NCI-H1694 (cell line): ENCODE measurements at places on chromosomes 7 and 10.

DNA sequence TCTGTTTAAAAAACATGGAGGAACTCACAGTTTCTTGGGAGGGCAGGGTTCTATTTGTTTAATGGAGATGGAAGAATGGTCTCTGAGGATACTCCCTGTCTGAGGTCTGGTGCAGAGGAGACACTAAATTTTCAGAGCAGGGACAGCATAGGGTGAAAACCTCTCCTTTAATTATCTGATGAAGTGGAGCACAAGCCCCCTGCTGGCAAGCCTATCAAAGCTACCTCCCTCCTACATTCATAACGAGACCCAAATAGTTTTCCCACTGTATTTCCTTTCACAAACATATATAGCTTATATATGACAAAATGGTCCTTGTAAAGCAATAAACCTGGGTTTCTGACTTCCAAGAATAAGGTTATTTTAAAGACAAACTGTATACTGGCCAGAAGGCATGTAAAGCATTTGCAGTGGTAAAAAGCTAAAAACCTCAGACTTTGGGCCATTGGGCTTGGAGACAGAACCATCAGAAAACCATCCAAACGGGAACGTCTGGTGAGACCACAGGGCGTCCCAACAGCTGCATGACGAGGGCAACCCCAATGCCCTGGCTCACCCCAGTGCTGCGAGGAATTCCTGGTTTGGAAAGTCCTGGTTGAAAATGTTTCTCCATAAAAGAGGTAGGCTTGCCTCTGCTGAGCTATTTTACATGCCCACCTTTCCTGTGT is 201.3 kb downstream of the FANK1 start:
- DNase-seq = no peak

DNA sequence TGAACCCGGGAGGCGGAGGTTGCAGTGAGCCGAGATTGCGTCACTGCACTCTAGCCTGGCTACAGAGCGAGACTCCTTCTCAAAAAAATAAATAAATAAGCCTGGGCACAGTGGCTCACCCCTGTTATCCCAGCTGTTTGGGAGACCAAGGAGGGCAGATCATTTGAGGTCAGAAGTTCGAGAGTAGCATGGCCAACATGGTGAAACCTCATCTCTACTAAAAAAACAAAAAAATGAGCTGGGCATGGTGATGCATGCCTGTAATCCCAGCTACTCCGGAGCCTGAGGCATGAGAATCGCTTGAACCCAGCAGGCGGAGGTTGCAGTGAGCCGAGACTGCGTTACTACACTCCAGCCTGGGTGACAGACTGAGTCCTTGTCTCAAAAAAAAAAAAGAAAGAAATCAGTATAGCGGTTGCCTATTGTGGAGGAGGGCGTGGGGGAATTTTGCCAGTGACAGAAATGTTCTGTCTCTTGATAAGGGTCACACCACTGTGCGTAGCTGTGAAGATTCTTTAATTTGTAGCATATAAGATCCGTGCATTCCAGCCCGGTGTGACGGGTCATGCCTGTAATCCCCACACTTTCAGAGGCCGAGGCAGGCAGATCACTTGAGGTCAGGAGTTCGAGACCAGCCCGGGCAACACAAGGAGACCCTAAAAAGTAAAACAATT is 17.9 kb upstream of the EIF3B start:
- DNase-seq = no peak

DNA sequence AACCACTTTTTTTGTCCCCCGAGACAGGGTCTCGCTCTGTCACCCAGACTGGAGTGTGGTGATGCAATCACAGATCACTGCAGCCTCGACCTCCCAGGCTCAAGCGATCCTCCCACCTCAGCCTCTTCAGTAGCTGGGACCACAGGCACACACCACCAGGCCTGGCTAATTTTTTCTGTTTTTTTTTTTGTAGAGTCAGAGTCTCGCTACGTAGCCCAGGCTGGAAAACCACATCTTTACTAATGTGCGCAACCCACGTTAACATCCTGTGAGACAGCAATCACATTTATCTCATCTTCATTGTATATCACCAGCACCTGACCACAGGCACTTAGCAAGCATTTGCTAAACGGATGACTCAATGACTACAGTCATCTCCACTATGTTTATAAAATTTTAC is 77.8 kb upstream of the ATP6V0A4 start:
- no peak for DNase-seq

GRCh38 chr7:116327135-116327534 is 116.8 kb downstream of the TES start:
- DNase-seq = no peak

DNA sequence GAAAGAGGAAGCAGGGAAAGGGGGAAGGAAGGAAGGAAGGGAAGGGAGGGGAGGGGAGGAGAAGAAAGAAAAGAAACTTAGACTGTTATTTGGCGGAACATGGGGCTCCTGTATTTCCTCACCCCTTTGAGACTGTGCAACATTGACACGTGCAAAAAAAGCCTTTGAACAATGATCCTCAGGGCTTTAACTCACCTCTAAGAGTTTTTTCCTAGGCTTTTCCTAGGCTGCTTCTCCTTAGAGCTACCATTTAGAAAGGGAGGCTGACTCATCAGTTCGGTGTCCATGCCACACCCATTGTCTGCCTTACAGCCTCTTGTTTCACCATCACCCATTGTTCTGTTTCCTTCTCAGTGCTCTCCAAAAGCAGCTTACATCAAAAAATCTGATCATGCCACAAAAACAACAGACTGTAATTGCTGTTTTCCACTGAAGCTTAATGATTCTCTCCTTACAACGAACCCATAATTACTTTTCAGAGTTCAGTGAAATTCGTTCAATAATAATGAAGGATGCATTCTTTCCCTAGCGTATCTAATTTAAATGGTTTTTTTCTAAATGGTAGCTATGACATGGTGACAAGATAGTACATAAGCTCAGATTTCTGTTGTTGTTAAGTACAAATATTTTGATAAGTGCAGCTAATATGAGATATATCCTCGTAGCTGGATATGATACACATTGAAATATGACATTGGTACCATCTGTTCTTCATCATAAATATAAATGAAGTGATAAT is 90.8 kb downstream of the PRLHR start:
- DNase-seq = no peak

DNA sequence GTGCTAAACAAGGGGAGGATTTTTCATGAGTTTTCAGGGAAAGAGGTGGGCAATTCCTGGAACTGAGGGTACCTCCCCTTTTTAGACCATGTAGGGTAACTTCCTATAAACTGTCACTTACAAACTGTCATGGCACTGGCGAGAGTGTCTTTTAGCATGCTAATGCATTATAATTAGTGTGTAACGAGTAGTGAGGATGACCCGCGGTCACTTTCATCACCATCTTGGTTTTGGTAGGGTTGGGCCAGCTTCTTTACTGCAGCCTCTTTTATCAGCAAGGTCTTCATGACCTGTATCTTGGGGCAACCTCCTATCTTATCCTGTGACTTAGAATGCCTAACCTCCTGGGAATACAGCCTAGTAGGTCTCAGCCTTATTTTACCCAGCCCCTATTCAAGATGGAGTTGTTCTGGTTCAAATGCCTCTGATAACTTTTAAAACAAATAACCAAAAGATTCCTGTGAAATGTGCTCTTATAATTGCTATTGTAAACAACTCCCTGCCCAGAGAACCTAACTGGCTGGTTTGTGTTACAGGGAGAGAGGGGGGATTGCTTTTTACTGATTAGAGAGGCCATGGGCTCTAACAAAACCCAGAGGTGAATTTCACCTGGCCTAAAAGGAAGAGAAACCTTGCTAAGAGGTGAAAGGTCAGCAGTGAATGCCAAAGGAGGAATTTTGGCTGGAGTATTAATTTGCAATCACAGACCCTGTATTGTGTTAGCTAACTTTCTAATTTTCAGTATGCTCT is 64.3 kb downstream of the EEPD1 start:
- DNase-seq = no peak

- no peak for DNase-seq
These were observed 141.7 kb upstream of the ITGB1 start for GRCh38 chr10:33099748-33100147.

GRCh38 chr7:129385116-129385515 is 49.1 kb upstream of the STRIP2 start:
- DNase-seq = no peak

DNA sequence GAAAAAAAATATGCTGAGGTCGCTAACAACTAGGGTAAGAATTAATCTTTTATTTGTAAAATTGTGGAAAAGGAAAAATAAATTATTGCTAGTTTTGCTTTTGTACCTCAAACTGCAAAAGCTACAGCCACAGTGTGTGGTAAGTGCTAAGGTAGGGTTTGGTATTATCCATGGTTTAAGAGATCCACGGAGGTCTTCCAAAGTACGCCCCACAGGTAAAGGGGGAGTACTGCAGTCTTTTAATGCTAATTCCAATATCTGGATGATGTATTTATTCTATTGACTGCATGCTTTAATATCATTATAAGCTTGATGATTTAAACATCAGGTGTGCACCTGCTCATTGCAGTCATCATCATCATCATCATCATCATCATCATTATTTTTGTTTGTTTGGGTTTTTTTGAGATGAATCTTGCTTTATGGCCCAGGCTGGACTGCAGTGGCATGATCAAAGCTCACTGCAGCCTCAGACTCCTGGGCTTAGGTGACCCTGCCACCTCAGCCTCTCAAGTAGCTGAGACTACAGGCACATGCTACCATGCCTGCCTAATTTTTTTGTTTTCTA is 38.4 kb upstream of the BMS1 start:
- no peak for DNase-seq

DNA sequence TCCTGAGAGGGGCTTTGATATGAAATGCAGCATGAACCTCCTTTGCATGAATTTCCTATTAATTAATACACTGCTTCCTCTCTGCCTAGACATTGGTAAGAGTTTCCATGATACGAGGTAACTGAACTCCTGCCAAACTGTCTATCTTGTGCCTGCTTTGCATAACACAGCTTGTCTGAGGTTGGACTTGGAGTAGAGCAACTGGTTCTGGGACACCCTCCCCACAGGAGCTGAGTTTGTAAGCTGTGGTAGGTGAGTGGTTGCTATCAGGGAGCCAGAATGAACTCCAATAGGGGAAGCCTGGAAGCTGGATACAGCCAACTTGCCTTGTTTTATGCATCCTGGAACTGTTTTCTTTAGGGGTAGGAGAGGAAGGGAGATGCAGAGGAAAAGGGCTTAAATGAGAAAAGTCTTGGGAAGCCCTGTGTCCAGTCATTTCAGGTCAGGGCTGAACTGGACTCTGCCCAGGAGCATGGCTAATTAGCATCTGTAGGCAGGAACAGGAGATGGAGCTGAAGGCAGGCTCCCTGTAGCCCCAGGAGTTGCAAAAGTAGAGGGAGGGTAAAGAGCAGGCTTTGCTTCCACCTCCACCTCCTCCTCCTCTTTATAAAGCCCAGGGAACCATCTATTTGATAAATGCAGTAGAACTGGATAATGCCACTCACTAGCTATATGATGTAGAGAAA is 73.2 kb upstream of the GPR158 start:
- DNase-seq = no peak

DNA sequence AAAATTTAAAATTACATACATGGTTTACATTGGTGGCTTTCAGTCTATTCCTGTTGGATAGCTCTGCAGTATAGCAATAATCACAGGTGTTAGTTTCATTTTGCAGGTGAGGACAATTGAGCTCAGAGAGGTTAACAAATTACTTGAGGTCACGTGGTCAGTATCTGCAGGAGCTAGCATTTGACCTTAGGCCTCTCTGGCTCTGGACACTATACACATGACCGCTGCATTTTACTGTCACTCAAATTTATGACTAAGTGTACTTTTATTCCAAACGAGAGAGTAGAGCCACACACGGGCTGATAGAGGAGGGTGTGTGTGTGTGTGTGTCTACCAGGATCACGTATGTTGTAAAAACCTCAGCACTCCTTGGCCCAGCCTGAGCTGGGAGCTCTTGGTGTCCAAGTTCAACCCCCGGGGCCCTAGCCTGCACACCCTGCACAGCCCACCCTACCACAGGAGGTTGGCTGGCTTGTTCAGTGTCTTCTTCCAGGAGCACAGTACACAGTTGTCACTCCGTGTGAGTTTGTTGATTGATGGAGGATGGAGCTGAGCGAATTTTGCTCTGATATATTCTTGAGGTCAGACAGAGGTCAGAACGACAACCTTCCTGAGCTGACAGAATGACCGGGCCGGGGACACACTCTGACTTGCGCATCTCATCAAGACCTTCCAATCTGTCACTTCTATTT is 272.7 kb downstream of the GFRA1 start:
- no peak for DNase-seq

- DNase-seq = no peak
These were observed 6.2 kb downstream of the ADIRF start for GRCh38 chr10:86974484-86974883.

DNA sequence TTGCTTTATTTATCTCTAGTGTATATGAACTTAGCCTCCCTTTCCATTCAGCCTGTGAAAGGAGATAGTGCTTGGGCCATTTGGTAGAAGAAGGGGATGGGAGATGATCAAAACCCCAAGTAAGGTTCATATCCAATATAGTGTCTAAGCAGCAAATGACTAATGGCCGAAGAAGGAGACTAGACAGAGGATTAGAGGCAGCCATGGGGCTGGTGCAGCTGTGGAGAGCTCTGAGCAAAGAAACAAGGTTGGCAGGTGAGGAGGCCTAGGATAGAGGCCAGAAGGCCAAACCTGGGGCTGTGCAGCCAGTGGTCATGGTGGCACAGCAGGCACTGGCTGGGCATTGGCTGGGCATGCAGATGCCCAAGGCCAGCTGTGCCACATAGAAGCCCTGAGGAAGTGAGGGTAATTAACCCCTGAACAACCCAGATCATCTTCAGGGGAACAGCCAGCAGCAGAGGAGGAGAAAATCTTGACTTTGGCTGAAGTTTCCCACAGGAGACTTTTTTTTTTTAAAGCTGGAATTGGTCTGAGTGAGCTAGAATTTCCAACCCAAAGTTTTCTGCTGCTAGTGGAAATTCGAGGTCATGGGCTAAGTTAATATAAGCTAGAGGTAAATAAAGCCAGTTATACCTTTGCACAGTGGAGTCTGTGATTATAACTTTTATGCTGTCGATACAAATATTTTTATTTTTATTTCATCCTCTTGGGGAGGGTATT is 10.3 kb upstream of the CPA1 start:
- DNase-seq = no peak

- DNase-seq = no peak
These were observed 180.6 kb downstream of the PHTF2 start for GRCh38 chr7:77979219-77979618.

- DNase-seq = no peak
These were observed 104.7 kb downstream of the ST8SIA6 start for GRCh38 chr10:17349717-17350116.

DNA sequence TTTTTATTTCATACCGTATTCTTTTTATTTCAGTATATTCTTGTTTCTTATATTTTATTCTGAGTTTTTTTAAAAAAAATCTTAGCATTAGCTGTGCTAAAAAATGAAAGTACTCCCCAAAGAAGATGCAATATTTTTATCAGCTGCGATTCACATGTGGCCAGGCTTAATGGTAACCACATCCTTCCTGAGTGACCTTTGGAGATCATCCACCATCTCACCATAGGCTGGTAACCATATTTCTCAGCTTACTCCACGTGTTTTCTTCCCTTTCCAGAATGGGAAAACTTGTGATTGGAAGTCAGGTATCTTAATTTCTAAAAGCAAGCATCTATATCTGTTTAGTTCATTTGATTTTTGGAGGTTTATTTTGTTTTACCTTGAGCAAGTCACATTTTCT is 18.8 kb upstream of the LIPM start:
- no peak for DNase-seq

GRCh38 chr10:84727398-84727797 is 399.0 kb downstream of the CCSER2 start:
- no peak for DNase-seq
